Upper lobe of right lung (tissue), 1 donor: ENCODE measurements at places on chromosomes 7 and 10. TPM values are rescaled to one million over a fixed set of nuclear protein-coding genes. Genes with fewer than 3 reads are reported as not detected.

The CTNNA3 gene
- 0.67 TPM for total RNA-seq

The TBRG4 gene
- total RNA-seq, result 59.4 TPM

The LHPP gene
- total RNA-seq, result 16.2 TPM

The ZNF107 gene
- 3.4 TPM for total RNA-seq

The UBE2D1 gene
- total RNA-seq, result 18.2 TPM

The POM121C gene
- total RNA-seq, result 38.5 TPM

The TMEM196 gene
- not detected for total RNA-seq

The BICC1 gene
- 9.2 TPM for total RNA-seq

The MSMB gene
- total RNA-seq, result not detected

The TSC22D4 gene
- total RNA-seq, result 51.8 TPM

The NOM1 gene
- 20.6 TPM for total RNA-seq

The PRSS2 gene
- not detected for total RNA-seq

The STEAP1B gene
- 2.5 TPM for total RNA-seq

The LHFPL3 gene
- total RNA-seq, result not detected

The STRIP2 gene
- total RNA-seq, result 1.3 TPM

The LRRN3 gene
- 8.9 TPM for total RNA-seq

The POM121L12 gene
- not detected for total RNA-seq

The JAKMIP3 gene
- 0.32 TPM for total RNA-seq

The FAM185A gene
- total RNA-seq, result 8.1 TPM

The PHTF2 gene
- 14.4 TPM for total RNA-seq

The PAPOLB gene
- total RNA-seq, result 0.38 TPM

The NPSR1 gene
- not detected for total RNA-seq

The VAX1 gene
- not detected for total RNA-seq

The BBS9 gene
- 19.6 TPM for total RNA-seq

The ARHGAP22 gene
- total RNA-seq, result 6.8 TPM

The HOXA3 gene
- total RNA-seq, result 8.7 TPM

The CALN1 gene
- not detected for total RNA-seq

The NME8 gene
- 2.1 TPM for total RNA-seq

The ZRANB1 gene
- 20.5 TPM for total RNA-seq

The TEX36 gene
- not detected for total RNA-seq

The FKBP6 gene
- total RNA-seq, result not detected

The CYP26C1 gene
- total RNA-seq, result 0.35 TPM

The UPK3B gene
- 25.2 TPM for total RNA-seq

The MYL7 gene
- 3.1 TPM for total RNA-seq

The ITGA8 gene
- total RNA-seq, result 33.9 TPM

The MASTL gene
- total RNA-seq, result 8.9 TPM

The GNGT1 gene
- not detected for total RNA-seq
